ENCODE measurements at places on chromosomes 7 and 10.

GRCh38 chr10:49508249-49508648 lies 30.7 kb downstream of the ERCC6 start:
- DNase-seq = no peak

DNA sequence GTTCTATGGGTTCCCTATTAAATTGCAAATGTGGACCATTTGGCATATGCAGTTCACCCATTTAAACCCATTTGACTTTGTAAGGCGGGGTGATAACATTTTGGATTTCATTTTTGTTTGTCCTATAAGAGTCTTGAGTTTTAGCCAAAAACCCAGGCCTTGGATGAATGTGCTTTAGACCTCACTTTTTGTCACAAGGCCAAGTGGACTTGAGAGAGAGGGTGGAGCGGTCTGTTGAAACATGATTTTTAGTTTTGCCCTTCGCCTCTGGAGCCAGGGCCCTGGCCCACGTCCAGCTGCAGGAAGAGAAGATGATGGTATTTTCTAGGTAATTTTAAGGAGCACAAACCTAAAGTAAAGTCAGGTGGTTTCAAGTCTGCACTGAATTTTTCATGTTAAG lies 260.1 kb downstream of the SLC25A13 start:
- DNase-seq = no peak

GRCh38 chr10:91062091-91062490 lies 141.2 kb upstream of the ANKRD1 start:
- no peak for DNase-seq

- no peak for DNase-seq
Measured at GRCh38 chr7:52569151-52569550, 466.3 kb upstream of the POM121L12 start.

DNA sequence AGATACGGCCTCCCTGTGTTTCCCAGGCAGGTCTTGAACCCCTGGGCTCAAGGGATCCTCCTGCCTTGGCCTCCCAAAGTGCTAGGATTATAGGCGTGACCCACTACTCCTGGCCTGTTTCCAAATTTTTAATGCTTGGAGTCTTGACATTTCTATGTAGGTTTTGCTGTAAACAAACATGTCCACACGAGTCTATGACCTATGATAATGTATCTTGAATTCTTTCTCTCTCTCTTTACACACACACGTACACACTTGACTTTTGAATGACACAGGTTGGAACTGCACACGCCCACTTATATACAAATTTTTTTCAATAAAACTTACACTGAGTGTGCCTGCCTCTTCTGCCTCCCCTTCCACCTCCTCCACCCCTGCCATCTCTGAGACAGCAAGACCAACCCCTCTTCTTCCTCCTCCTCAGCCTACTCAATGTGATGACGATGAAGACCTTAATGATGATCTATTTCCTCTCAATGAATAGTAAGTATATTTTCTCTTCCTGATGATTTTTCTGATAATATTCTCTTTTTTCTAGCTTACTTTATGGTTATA lies 44.1 kb upstream of the LAMB1 start:
- no peak for DNase-seq

- DNase-seq = no peak
Measured at GRCh38 chr7:90817151-90817550, 221.0 kb downstream of the CDK14 start.

GRCh38 chr10:3478153-3478552 lies 305.6 kb upstream of the PITRM1 start:
- DNase-seq = no peak

DNA sequence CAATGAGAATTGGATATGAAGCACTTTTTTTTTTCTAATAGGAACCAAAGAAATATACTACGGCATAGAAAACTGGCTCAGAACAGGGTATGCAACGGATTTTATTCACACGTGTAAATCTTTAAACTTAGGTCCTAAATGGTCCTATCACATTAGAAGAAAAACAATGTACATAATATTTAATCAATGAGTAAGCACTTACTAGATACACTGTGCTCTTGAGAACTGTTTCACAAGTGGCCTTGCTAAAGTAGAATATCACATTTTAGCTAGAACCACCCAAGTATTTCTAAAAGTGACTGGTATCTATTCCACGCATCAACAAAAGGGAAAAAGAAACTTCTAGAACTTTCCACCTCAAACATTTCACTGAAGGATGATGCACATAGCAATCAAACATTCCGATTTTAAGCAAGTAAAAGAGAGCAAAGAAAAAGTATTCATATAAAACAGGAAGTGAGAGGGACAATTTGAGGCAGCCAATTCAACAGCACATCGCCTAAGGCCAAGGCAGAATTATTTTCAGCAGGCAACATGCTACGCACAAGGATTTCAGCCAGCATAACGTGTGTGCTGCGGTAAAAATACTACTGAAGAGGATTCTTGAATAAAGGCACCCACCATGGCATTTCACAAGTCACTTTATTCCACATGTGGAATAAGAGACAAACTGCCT lies 55.8 kb downstream of the PARD3 start:
- DNase-seq = no peak

DNA sequence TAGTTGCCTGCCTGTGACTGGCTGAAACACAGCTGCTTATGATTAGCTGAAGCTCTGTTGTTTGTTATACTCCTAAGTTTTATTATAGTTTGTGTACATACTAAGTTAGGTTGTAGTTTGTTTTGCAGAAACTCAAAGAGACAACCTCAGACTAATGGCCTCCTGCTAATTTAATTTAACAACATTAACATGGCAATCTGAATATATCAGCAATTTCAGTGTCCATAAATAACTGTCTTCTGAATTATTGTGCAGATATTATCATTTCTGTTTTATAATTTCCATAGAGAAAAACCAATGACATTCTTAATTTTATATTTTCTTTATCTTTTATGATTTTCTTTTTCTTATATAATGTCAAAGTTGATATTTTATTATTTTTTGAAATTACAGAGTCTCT lies 298.1 kb upstream of the PLXDC2 start:
- no peak for DNase-seq

- DNase-seq = no peak
Measured at GRCh38 chr10:114206902-114207301, 27.7 kb downstream of the TDRD1 start.

DNA sequence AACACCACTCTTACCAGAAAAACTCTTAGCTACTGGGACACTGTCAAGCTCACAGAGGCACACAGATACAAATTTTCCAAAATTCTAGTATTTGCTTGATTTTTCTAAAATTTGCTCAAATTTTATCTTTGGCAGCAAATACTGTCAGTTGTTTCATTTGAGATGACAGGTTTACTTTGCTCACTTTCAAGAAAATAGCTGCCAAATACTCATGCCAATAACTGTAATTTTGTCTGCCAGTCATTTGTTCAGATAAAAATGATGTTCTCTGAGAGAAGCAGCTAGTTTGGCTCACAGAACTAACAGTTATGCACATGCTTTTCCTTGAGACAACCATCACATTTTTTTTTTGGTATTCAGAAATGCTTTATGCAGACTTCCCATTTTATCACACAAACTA lies 82.8 kb downstream of the LRRC18 start:
- DNase-seq = no peak

DNA sequence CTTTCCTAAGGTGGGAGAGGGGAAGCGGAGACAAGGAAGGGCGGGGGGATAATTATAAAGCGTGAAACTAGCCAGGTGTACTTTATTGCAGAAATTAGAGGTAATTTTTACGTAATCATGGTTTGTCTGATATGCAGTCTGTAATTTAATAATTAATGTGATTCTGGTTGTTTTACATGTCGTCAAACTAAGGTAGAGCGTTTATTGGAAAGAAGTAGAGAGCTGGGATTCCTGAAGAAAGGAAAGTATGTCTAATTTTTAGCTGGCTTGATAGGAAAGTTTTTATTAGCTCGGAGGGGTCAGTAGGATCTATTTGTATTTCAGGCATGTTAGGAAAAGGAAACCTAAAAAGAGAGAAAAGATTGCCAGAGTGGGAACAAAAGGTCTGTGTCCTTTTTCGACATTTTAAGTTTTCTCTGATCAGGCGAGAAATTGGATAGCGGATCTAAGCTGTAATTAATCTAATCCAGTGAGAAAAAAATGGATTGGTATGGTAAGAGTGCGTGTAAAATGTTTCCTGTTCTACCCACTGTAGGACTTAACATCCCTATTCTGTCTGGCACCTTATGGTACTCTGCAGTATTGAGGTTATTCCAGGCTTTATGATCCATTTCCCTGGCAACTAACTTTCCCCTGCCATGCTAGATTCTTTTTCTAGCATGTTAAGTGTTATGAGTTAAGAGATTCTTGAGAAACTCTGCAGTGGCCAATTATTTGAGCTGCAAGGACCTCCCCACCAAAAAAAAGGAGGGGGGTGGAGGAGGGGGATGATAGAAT lies 1.4 kb downstream of the CELF2 start:
- no peak for DNase-seq

DNA sequence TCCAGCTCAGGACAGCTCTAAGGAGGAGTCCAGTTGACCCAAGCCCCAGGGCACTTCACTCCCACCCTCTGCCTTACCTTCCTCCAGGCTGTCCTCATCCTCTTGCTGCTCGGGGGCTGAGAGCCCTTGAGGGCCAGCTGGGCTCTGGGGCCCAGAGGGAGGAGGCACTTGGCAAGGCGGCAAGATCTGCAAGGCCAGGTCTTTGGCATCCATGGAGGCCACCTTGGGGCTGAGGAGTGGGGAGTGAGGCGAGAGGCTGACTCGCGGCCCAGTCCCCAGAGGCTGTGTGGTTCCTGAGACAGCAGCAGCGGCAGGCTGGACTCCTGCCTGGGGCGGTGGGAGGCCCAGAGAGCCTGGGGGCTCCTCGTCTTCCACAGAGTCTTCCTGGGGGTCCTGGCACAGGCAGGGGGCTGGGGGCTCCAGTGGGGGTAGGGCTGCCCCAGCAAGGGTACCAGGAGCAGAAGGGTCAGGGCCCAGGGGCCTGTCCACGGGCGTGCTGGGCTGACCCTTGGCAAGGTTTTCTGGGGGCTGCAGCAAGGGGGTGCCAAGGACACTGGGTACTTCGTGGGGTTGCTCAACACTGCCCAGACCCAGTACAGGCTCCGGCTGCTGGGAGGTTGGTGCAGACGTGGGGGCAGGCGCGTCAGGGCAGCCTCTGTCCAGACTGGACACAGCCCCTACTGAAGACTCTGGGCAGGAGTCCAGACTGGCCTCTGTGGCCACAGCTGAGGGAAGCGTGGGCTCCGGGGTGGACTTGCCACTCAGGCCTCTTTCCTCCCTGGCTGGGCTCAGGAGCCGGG lies 6.5 kb downstream of the NACAD start:
- no peak for DNase-seq

DNA sequence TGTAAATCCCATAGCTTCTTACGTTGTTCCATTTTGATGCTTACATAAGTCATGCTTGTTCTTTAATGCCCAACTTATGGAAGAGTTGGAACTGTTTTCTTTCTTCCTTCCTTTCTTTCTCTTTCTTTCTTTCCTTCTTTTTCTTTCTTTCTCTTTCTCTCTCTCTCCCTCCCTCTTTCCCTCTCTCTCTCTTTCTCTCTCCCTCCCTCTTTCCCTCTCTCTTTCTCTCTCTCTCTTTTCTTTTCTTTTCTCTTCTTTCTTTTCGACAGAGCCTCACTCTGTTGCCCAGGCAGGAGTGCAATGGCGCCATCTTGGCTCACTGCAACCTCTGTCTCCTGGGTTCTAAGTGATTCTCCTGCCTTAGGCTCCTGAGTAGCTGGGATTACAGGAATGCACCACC lies 18.9 kb downstream of the FAM131B start:
- no peak for DNase-seq

DNA sequence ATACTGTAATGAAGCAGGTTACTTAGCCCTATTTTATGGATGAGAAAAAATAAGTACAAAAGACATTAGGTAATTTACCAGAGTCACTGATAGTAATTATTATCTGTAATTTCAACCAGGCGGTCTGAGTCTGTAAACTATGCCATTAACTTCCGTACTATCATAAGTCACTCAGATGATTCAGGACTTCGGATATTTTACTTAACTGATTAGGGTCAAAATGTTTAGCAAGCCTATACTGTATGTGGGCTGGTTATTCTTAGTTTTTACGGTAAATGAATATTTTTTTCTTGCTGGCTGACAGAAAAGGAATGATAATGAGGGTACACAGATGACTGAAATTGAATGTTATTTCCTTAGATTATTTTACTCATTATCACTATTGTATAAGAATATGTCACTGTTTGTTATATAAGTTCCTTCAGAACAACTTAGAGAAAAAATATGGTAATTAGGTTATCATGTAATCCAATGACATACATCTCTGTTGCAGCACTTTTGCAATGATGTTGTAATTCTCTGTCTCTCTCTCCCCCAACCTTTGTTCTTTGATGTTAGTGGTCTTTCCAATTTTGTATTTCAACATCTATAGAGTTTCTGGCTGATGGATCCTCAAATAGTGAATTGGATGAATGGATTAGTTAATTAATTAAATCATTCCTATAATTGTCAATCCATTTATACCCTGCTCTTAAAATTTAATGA lies 165.6 kb downstream of the ZEB1 start:
- no peak for DNase-seq

DNA sequence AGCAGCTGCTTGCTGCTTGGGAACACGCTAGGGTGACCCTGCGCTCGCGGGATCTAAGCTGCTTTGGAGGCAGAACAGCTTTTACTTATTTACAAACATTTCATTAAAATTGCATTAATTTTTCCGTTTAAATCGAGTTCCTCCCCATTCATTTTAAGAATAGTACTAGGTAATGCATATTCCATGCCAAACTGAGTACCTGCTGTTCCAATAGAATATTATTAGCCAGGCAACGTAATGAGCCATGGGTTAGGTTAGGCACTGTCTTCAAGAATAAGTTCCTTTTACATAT lies 860 bp downstream of the EXOC6 start:
- no peak for DNase-seq

- peak; percentile 93 for DNase-seq
Measured at GRCh38 chr10:71212318-71213126, at the start of gene UNC5B. Gene UNC5B, plus strand, starts transcription at chr10:71212570. Its CDS starts 416 bp downstream, at chr10:71212986.

DNA sequence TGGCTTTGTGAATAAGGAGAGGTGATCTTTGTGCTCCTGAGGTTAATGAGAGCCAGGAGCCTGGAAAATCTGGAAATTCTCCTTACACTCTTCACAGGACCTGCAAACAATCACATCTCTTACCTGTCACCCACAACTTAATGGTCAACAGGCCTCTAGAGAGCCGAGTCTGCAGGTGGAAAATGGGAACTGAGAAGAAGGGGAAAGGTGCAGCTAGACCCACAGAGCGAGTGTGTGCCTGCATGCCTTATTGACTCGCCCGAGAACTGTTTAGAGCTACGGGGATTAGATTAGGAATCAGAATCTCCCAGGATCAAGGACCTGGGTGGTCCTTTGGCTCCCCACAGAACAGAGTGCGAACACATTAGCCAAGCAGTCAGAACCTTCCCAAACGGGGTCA lies 329.6 kb downstream of the PTEN start:
- no peak for DNase-seq

DNA sequence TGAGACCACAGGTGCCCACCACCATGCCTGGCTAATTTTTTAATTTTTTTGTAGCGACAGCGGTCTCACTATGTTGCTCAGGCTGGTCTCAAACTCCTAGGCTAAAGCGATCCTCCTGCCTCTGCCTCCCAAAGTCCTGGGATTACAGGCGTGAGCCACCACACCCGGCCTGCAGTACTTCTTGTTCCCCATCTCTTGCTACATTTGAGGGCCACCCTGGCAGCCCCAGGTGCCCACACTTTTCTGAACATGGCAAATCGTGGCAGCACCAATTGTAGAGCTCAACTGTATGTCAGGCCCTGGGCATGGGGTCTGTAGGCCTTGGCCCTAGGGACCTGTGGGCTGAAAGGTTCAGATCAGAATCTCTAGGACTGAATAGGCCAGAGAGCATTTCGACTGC lies 25.1 kb upstream of the LIMK1 start:
- DNase-seq = no peak
